ENCODE measurements at places on chromosomes 5 and 9. TPM values are rescaled to one million over a fixed set of nuclear protein-coding genes. Genes with fewer than 3 reads are reported as not detected.

Gene ANKDD1B
- 0.68 TPM for total RNA-seq

GRCh38 chr9:134983074-134983473, 65.4 kb upstream of the FCN1 start:
- H3K27me3 ChIP-seq: peaks cover 39% of the 10 kb centered on the region
- no peak overlapping the region for H3K4me3 ChIP-seq

Gene NUP214
- 41.8 TPM for total RNA-seq

Gene CDX1
- not detected for total RNA-seq

- H3K27ac ChIP-seq: no peak overlapping the region
- H3K36me3 ChIP-seq: no peaks in the 10 kb centered on the region
- H3K27me3 ChIP-seq: no peaks in the 10 kb centered on the region
- no peak overlapping the region for H3K4me3 ChIP-seq
- no peak for DNase-seq
These were observed 39.5 kb upstream of the GRHPR start for GRCh38 chr9:37382982-37383357.

Gene PCDHA4
- 0.16 TPM for total RNA-seq

Gene CDKN2A
- not detected for total RNA-seq

DNA sequence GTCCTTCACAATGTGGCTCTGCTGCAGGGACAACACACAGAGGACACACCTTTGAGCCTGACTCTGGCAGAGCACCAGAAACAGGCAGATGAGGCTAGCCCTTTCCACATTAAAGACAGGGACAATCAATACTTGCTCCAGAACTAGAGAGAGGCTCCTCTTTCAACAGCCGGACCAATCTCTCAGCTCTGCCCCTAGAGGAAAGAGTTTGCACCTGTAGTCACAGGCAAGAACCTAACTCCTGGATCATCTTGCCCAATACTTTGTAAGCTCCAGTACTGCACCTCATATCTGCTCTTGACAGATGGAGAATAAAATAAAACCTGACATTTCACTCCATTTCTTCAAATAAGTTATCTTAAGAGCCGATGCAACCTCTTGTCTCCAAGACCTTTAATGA, 52.1 kb downstream of the EPB41L4A start:
- H3K36me3 ChIP-seq: peaks cover 10% of the 10 kb centered on the region
- H3K27me3 ChIP-seq: no peaks in the 10 kb centered on the region
- H3K27ac ChIP-seq: no peak overlapping the region
- peak; percentile 47 for DNase-seq
- no peaks in the 10 kb centered on the region for H3K4me1 ChIP-seq

Gene PCDHB10
- 1.2 TPM for total RNA-seq

DNA sequence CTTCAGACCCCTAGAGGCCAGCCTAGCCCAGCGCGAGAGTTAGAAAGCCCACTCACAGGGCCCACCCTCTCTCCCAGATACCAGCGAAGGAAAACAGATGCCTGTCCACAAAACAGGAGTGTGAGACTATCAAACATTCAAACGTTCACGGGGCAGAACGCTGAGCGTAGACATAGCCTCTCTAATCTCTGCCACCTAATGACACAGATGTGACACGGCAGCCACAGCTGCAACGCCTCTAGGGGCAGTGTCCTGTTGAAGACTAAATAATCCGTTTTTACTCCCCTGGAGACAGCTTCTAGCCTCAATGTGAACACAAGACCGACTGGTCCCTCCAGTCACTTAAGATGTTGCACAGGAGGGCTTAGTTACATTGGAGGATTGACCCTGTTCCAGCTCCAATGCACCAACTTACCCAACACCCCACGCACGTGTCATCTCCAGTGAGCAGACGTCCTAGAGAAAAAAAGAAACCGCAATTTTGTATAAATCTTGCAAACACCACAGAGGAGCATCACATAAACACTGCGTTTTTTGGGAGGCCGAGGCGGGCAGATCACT, 14.3 kb downstream of the DIPK1B start:
- peak; percentile 42 for DNase-seq
- peak overlapping the region; percentile 91 for H3K27ac ChIP-seq
- H3K27me3 ChIP-seq: no peaks in the 10 kb centered on the region
- H3K36me3 ChIP-seq: peaks cover 64% of the 10 kb centered on the region

Gene LECT2
- total RNA-seq: not detected

Gene DCAF12
- 44.2 TPM for total RNA-seq

DNA sequence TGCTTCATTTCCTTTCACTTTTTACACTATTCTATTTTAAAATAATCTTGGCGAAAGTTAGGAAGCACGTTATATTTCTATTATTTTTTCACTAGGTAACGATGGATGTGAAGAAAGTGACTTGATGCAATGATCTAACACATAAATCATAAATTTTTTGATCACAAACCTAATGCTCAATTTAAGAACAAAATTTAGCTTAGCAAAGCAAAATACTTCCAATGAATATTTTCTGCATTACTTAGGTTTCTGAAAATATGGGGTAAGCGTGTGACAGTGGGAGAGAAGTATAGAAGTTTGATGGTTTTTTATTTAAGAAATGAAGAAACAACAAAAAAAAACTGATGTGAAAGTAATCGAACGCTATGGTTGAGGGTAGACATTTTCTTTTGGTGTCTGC, 1528.7 kb upstream of the CDH9 start:
- H3K4me1 ChIP-seq: no peaks in the 10 kb centered on the region
- no peaks in the 10 kb centered on the region for H3K36me3 ChIP-seq
- no peak for DNase-seq
- H3K27me3 ChIP-seq: no peaks in the 10 kb centered on the region
- H3K4me3 ChIP-seq: no peak overlapping the region

DNA sequence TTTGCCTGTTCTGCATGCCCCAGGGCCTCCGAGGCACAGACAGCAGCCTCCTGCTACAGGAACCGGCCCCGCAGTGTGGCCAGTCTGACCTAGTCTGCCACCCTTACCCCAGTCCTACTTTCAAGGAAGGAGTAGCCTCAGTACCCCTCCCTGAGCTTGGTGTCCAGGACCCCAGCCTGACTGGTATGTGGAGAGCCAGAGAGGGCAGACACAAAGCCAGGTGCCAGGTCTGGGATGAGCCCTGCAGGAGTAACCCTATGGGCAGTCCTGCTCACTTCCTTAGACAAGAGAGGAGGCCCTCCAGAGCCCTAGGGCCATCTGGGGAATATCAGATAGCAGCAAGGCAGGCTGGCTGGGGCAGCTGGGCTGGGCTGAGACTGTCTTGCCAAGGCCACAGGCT, 67.8 kb downstream of the NRG2 start:
- H3K36me3 ChIP-seq: no peaks in the 10 kb centered on the region
- no peak for DNase-seq
- no peak overlapping the region for H3K27ac ChIP-seq
- no peak overlapping the region for H3K4me3 ChIP-seq
- H3K27me3 ChIP-seq: peaks cover 20% of the 10 kb centered on the region
- H3K4me1 ChIP-seq: no peaks in the 10 kb centered on the region

DNA sequence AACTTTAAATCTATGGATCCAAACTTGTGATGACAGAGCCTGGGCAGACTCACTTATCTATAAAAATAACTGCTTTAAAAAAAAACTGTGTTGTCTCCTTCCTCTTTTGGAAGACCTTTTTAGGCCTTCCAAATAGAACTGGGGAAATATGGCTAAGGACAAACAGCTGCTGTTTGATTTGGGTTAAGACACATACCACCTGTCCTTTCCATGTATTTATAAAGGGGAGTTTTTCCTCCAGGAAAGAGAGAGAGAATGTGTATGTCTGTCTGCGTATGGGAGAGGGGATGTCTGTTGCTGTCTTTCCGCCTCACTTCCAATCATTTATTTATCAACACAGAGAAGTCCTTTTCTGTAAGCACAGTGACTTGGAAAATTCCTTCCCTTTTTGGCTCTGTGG, 2.8 kb downstream of the ARHGEF37 start:
- no peak overlapping the region for H3K4me3 ChIP-seq
- no peak overlapping the region for H3K27ac ChIP-seq
- no peaks in the 10 kb centered on the region for H3K27me3 ChIP-seq
- peaks cover 36% of the 10 kb centered on the region for H3K4me1 ChIP-seq

DNA sequence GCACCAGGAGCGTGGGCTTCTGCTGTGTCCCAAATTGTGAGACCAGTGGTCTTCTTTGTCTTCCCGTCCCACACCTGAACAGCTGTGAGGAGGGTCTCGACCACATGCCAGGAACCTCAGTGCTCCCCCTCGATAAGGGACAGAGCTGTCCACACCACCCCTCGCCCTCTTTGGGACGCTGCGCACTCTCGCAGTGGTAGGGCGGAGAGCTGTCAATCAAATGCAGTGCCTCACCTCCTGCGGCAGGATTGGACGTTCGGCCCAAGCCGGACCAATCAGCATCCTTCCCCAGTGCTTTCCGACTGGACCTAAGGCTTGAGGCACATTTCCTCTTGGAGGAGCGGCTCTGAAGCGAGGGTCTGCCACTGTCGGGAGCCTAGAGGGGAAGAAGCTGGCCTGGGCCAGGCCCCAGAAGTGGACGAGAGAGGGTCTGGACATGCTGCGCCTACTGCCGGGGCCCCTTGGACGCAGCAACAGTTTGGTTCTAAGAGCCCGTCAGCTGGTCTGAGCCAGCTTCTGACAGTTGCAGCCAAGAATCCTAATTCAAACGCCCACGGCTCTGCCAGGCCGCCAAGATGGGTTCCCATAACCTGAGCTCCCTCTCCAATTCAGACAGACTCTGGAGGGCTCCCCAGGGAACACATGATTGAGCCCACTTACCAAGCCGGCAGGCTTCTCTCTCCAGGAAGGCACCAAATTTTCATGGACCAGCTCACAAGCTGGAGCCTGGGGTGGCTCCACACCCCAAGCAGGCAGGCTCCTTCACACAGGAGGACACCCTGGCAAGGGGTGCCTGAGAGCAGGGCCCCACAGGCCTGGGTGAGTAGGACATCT, 28.1 kb upstream of the ADAMTS2 start:
- no peak for DNase-seq
- H3K27me3 ChIP-seq: no peaks in the 10 kb centered on the region
- peaks cover 10% of the 10 kb centered on the region for H3K4me1 ChIP-seq
- no peak overlapping the region for H3K27ac ChIP-seq
- no peaks in the 10 kb centered on the region for H3K36me3 ChIP-seq

Gene SLC34A1
- not detected for total RNA-seq

- H3K36me3 ChIP-seq: peaks cover 6% of the 10 kb centered on the region
- H3K27me3 ChIP-seq: no peaks in the 10 kb centered on the region
- H3K4me1 ChIP-seq: peaks cover 24% of the 10 kb centered on the region
- H3K27ac ChIP-seq: no peak overlapping the region
- DNase-seq: no peak
- no peak overlapping the region for H3K4me3 ChIP-seq
These were observed 13.1 kb downstream of the CEMIP2 start for GRCh38 chr9:71755230-71755629.

Gene PCDHGA6
- 0.44 TPM for total RNA-seq

Gene ORM2
- total RNA-seq: not detected

- H3K27me3 ChIP-seq: no peaks in the 10 kb centered on the region
- H3K4me3 ChIP-seq: peak overlapping the region; percentile 53
- peaks cover 40% of the 10 kb centered on the region for H3K4me1 ChIP-seq
- H3K27ac ChIP-seq: peak overlapping the region; percentile 92
- peak; percentile 80 for DNase-seq
These were observed 3.1 kb upstream of the STOM start for GRCh38 chr9:121373011-121373729.

Gene FAM81B
- total RNA-seq: not detected

Gene IFNA13
- not detected for total RNA-seq

- no peak overlapping the region for H3K27ac ChIP-seq
- peaks cover 99% of the 10 kb centered on the region for H3K36me3 ChIP-seq
- no peak for DNase-seq
These were observed 26.3 kb upstream of the ISCA1 start for GRCh38 chr9:86308687-86309086.

GRCh38 chr9:80156756-80157472, 585.1 kb downstream of the TLE4 start:
- no peak overlapping the region for H3K4me3 ChIP-seq
- H3K4me1 ChIP-seq: no peaks in the 10 kb centered on the region
- no peaks in the 10 kb centered on the region for H3K27me3 ChIP-seq
- H3K36me3 ChIP-seq: peaks cover 7% of the 10 kb centered on the region

Gene WWC1
- total RNA-seq: 47.0 TPM

Gene SV2C
- total RNA-seq: not detected

DNA sequence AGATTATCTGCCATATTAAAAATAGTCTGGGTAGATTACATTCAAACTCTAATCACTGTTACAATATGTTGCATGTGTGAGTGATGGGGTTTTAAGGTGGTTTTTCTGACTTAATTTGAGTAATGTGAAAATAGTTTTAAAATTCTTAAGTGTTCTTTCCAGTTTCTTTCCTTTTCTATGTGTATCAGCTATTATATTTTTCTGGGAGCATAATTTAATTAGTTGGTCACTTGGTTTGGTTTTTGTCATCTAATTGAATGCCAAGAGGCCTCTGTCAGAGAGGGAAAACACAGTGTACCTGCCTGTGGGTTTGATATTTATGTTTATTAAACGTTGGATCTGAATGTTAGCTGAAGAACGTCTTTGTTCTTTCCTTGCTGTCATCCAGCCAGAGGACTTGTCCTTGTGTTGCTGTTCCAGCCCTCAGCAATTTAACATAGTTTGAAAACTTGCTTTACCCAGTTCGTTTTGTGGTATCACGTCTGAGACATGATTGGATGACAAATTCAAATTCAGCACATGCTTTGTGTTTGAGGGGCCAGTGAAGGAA, 19.5 kb downstream of the OTULIN start:
- H3K4me1 ChIP-seq: peaks cover 19% of the 10 kb centered on the region
- no peak overlapping the region for H3K27ac ChIP-seq
- no peak overlapping the region for H3K4me3 ChIP-seq
- H3K36me3 ChIP-seq: peaks cover 68% of the 10 kb centered on the region

DNA sequence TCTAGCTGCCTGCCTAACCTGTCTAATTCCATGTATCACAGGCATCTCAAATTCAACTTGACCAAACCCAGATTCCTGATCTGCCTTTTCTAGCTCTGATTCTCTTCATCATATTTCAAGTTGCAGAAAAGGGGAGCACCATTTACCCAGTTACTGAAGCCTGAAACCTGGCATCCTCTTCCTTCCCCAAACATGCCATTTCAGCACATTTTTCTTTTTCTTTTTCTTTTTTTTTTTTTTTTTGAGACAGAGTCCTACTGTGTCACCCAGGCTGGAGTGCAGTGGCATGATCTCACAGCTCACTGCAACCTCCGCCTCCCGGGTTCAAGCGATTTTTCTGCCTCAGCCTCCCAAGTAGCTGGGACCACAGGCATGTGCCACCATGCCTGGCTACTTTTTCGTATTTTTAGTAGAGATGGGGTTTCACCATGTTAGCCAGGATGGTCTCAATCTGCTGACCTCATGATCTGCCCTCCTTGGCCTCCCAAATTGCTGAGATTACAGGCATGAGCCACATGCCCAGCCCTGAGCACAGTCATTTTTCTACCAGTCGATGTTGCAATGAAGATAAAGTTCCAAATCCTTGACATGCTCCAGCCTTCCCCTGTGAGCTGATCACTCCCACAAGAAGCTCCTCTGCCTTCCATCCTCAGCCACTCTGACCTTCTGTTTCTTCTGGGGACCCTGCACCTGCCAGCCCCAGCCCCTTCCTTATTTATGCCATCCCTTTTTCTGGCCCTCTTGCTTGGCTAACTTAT, 32.2 kb downstream of the ACER2 start:
- H3K4me1 ChIP-seq: no peaks in the 10 kb centered on the region
- no peak overlapping the region for H3K4me3 ChIP-seq
- no peak for DNase-seq
- H3K27ac ChIP-seq: no peak overlapping the region
- H3K36me3 ChIP-seq: peaks cover 22% of the 10 kb centered on the region
- H3K27me3 ChIP-seq: no peaks in the 10 kb centered on the region

All from MCF 10A (cell line).